CD4-positive, alpha-beta T cell treated with Interleukin-4 for 1 hour (primary cell): ENCODE measurements at places on chromosomes 2 and 18.

DNA sequence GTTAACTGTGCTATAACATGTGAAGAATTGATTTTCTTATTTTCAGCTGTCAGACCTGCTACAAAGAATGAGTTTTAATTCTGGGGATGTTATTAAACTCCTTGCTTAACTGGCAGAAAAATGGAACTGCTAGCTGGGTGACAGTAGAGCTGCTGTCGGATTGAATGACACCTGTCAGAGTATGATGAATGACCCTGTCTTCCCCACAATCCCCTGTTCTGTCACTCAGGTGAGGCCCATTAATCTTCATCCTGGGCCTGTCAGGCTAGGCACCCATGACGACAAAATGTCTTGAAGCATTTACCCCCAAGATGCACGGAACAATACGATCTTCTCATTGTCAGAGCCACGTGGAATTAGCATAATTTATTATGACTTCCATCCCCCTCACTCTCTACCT lies 129.9 kb upstream of the ETAA1 start:
- DNase-seq: no peak

- no peak for DNase-seq
Measured at GRCh38 chr18:76499021-76499420, 4.0 kb upstream of the ZNF516 start.

- DNase-seq: no peak
Measured at GRCh38 chr2:60548845-60549237, 4.6 kb downstream of the BCL11A start.

DNA sequence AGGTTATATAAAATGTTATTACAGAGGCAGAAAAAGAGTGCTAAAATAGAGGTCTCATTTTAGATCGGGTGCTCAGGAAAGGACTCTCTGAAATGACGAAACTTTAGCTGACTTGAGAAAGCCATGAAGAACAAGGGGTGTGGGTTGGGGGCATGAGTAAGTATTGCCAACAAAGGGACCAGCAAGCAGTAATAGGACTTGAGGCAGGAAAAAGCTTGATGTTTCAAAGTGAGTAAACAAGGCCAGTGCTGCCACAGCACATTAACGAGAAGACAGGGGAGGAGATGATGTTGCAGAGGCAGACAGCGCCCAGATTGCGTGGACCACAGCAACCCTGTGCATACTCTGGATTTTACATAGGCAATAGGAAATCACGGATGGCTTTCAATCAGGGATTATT lies 318.8 kb downstream of the ZEB2 start:
- no peak for DNase-seq

GRCh38 chr2:231671270-231672050 lies 36.9 kb upstream of the PTMA start:
- DNase-seq: peak; percentile 75

DNA sequence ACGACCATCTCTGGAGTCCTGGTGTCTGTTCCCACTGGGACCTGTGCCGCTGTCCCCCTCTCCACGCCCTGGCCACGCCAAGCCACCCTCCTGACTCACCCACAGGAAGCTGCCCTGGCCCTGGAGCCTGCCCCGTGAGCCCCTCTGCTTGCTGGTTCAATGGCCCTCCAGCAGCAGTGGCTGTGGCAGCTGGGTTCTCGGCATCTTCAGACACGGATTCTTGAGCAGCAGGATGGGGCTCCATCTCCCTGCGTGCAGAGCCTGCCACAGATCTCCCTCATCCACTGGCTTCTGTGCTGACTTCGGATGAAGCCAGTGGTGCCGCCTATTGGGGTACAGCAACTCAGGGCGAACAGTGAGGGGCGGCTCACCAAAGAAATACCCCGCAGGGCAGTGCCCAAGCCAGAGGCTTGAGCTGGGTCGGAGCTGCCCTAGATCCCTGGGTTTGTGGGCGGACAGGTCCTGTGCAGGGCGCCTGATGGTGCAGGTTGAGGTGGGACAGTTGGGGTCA lies 14.0 kb downstream of the CAPN10 start:
- DNase-seq: no peak

- DNase-seq: peak; percentile 24
Measured at GRCh38 chr18:26134107-26134506, 438 bp downstream of the PSMA8 start.

DNA sequence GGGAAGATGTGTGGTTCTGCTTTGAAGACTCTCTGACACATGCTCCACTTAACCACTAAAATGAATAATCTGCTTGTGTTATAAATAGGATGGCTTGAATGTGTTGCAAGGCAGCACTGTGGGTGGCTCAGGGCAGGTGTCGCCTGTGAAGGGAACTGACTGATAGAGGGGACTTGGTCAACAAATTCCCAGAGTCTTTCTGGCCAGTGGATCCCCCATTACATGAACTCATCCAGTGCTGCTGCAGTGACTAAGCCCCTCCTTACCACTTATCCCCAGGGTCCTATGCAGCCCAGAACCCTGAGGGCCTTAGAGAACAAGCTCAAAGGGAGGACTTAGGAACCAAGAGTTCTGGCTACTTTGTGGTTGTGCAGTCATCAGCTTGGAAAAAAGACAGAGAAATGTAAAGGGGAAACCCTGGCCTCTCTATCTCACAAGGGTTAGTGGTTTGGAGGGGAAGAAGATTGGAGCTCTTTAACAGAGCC lies 226.2 kb upstream of the TNP1 start:
- peak; percentile 33 for DNase-seq

DNA sequence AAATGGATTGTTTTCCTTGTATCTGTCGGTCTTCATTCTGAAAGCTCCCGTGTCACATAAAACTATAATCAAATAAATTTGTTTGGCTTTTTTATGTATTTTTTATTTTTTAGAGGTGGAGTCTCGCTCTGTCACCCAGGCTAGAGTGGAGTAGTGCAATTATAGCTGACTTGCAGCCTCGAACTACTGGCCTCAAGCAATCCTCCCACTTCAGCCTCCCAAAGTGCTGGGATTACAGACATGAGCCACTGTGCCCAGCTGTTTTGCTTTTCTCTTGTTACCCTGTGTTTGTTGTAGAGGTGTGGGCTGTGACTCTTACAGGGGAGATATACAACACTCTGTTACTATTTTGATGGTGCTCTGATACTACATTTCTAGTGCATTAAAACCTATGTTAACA lies 2.2 kb downstream of the GALM start:
- no peak for DNase-seq

GRCh38 chr18:35770376-35771014 lies 189.0 kb downstream of the GALNT1 start:
- DNase-seq: no peak

DNA sequence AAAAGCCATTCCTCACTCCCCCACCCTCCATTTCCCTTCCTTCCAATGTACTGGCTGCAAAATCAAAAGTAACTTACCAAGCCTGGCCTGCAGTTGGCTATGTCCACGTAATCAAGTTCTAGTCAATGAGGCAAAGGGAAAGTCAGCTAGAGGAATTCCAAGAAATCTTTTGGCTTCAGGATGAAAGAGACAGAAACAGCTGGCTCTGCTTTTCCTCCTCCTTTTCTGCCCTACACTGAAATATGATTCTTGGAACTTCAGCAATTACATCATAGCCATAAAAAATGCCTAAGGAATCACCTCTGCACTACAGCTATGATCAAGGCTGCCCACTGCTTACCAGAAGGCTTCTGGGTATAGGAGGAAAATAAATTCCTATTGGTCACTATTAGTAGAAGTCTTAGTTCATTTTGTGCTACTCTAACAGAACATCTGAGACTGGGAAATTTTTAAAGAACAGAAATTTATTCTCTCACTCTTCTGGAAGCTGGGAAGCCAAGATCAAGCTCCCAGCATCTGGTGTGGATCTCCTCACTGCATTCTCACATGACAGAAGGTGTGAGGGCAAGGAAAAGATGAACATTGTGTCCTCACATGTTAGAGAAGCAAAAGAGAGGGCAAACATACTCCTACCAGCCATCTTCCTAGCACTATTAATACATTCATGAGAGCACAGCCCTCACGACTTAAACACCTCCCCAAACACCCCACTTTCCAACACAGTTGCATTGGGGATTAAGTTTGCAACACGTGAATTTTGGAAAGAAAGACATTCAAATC lies 219.9 kb downstream of the TMX3 start:
- DNase-seq: no peak
